Stimulated activated CD4-positive, alpha-beta T cell treated with anti-CD3 and anti-CD28 coated beads, TNF-alpha, amount 100 ng/mL, for 48 hours (primary cell): ENCODE measurements at places on chromosomes 7 and 10.

- no peak for DNase-seq
Observed at GRCh38 chr10:115020449-115020848, 72.7 kb upstream of the ATRNL1 start.

GRCh38 chr10:95414844-95415485 is 124.2 kb upstream of the PDLIM1 start:
- DNase-seq: no peak

DNA sequence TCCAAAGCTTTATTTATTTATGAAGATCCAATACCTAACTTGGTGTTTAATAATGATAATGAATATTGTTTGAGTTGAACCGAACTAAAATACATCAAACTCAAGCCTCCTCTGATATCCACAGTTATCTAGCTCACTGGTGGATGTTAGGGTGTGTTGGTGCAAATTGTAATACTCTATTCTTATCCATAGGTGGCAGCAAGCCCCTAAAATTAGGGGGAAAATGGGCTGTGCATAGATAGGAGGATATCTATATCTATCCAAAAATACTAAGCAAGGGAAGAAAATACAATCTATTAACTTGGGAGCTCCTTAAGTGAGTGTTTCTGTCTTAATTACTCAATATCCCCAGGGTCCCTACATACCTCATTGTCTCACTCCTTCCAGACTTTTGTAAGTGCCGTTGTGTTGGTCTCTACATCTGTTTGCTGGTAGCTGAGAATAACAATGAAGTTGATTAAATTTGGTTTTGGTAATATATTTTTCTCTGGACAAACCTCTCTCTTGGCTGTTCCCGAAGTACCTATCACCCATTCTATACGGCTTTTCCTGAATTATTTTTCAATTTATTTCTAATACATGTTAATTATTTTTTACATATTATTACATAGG is 55.0 kb upstream of the VWDE start:
- DNase-seq: no peak

DNA sequence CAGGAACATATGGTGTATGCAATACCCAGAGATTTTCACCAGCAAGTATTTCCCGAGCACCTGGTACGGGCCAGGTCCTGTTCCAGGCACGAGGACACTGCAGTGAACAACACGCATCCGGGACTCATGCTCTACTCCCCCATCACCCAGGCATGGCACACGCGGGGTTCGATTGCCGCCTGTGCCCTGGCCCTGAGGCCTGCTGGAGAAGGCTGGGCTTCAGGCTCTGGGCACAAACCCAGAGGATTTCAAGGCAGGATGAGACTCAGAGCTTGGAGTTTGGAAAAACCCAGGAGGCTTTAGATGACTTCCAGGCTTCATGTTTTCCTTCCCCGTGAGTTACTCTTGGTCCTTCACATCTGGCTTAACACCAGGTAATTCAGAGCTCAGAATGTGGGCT is 143.5 kb downstream of the NEURL1 start:
- no peak for DNase-seq

DNA sequence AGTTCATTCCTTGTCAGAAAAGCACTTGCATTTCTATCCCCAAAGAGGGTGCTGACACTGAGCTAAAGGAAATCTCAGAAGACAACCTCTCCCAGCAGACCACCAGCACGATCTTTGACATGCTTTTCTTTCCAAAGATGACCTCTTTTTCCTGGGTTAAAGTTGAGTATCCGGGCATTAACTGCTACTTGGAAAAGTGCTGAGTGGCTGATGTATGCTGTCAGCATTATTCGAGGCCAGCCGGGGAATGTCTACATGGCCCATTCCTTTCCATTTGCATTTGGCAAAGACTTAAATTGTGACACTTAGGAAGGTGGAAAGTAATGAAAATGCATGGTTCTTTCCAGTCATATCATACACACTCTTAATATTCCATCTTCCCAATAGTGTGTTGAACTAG is 90.6 kb upstream of the SKAP2 start:
- DNase-seq: no peak

- DNase-seq: no peak
Observed at GRCh38 chr7:51602376-51602775, 285.8 kb upstream of the COBL start.

DNA sequence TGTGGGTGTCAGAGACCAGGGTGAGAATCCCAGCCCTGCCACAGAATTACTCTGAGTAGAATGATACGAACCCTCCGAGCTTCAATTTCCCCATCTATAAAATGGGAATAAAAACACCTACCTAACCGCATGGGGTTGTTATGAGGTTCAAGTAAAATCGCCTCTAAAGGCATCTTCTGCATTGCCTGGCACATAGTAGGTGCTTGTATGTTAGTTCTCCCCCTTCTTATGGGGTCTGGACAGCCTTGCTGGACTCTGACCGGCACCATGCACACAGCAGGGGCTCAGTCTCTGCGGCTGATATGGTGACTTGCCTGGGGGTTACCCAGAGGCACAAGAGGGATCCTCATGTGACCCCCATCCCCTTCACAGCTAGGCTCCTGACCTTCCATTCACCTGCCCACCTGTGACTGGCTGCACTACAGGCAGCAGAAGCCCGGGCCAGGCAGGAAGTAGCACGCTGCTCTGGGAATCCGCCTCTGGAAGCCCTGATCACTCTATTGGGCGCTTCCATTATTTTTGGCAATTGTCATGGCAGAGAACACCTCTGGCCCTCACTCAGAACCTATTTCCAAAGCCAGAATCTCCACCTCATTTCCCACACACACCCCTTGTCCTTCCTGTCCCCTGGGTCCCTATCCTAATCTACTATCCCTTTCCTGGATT is 6.0 kb downstream of the SH3PXD2A start:
- no peak for DNase-seq

- DNase-seq: no peak
Observed at GRCh38 chr7:13845601-13846000, 143.9 kb downstream of the ETV1 start.

DNA sequence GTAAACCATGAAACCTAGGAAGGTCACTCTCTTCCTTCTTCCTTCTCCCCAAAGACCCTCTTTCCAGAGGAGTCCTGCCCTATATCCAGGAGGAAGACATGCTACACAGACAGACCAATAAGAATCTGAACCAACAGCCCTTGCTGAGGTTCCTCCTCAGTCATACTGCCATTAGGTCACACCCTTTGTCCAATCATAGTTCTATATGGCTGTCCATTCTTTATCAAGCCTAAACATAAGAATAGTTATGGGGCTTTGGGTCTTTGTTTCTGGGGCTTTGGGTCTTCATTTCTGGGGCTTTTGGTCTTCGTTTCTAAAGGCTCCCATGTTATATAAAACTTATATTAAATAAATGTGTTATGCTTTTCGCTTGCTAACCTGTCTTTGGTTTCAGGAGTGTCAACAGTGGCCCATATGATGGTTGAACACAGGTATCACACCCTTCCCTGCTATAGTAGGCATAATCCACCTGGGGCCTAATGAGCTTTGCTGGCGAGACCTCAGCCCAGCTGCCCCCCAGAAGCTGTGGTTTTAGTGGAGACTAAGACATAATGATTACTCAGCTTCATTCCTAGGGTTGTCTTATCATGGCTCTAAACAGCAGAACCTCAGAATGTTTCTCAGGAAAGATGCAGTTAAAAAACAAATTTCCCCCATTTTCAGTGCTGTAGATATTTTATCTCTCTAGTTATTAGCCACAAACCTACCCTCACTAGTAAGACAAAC is 91.6 kb downstream of the ELMO1 start:
- DNase-seq: no peak

DNA sequence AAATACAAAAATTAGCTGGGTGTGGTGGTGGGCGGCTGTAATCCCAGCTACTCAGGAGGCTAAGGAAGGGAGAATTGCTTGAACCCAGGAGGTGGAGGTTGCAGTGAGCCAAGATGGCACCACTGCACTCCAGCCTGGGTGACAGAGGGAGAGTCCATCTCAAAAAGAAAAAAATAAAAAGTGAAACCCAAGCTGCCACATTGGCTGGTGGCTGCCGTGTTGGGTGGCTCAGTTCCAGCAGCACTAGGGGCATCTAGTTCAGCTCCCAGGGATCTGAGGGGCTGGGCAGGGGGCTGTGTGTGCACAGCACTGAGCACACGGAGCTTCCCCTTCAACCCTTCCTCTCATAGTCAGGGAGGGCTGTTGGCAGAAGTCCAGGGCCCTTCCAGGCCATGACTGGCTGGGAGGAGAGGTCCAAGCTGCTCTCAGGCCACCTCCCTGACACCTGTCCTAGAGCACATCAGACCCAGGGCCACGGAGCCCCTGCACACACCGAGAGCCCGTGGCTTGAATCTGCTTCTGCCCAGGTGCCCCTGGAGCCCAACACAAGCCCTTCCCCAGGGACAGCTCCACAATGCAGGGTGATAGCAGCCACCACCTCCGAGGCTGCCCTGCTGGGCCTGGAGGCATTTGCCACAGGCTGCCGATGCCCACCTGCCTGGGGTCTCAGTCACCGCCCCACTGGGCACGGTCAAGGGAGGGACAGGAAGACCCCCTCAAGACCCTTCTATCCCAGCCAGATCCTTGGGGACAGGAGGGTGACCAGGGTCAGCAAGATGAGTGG is 47.3 kb downstream of the YKT6 start:
- no peak for DNase-seq

GRCh38 chr7:14013898-14014297 is 24.4 kb upstream of the ETV1 start:
- no peak for DNase-seq

- DNase-seq: no peak
Observed at GRCh38 chr10:69761320-69761719, 40.4 kb upstream of the COL13A1 start.

DNA sequence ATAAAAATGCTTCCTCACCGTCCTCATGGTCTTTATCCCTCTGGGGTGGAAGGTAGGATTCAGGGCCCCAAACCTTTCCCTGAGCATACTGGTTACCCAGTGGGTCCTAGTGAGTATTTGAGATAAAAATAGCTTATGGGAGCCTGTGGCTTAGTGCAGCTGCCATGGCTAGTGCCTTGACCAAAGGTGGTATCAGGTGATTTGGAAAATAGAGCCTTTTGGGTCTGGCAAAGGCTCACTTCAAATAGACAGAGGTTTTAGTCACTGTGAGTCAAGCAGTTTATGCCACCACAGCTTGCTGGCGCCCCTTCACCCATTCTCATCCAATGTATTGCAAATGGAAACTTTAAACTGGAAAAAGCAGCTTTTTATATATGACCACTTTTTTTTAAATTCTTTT is 30.4 kb downstream of the PLAU start:
- no peak for DNase-seq

- DNase-seq: no peak
Observed at GRCh38 chr7:88485821-88486220, 179.1 kb upstream of the STEAP4 start.

GRCh38 chr10:126011995-126012394 is 115.6 kb downstream of the FANK1 start:
- no peak for DNase-seq

- DNase-seq: no peak
Observed at GRCh38 chr10:121091961-121092719, 241.0 kb downstream of the WDR11 start.

GRCh38 chr10:100006243-100006886 is 3.4 kb downstream of the DNMBP start:
- DNase-seq: no peak

DNA sequence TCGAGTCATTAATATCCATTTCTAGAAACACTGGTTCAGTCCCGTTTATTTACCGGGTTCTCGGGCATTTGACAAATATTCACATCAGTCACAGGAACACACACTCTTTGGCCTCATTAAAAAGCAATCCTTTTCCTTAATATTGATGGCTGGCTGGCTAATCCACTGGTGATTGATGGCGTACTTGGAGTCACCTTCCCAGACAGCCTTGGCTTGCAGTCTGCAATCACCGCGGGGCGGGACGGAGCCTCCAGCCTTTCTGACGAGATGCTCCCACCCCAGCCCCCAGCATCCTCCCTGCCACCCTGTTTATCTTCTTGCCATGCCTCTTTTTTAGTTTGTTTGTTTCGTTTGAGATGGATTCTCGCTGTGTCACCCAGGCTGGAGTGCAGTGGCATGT is 36.6 kb downstream of the SRRM3 start:
- DNase-seq: no peak

GRCh38 chr10:71501402-71501801 is 104.7 kb downstream of the CDH23 start:
- DNase-seq: no peak

- DNase-seq: no peak
Observed at GRCh38 chr10:107164992-107165391, 486 bp upstream of the SORCS1 start.

- DNase-seq: no peak
Observed at GRCh38 chr7:4100691-4101090, 581.4 kb upstream of the FOXK1 start.

GRCh38 chr10:24483701-24484100 is 240.0 kb downstream of the ARHGAP21 start:
- peak; percentile 1 for DNase-seq

GRCh38 chr10:120019568-120019967 is 127.0 kb downstream of the SEC23IP start:
- no peak for DNase-seq

DNA sequence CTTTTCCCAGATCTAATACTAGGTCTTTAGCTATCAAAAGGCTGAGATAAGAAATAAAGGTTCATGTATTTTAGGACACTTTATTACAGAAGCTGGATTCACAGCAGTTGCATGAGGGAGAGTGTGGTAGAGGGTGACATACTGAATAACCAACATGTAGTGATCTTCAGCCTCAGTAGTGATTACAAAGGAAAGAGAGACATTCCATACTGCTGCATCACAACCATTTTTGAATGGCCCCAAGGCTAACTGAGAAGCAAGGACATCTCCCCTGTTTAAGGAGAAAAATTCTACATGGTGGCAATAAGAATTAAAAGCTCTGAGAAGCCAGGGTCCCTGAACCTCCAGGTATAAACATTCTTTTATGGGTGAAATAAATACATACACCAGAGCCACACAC is 35.3 kb downstream of the COG5 start:
- no peak for DNase-seq

GRCh38 chr7:102287111-102287980 is 678 bp downstream of the SH2B2 start:
- DNase-seq: no peak

GRCh38 chr7:143406002-143406357 is 2.7 kb downstream of the EPHA1 start:
- DNase-seq: no peak

- no peak for DNase-seq
Observed at GRCh38 chr7:100589341-100589947, 3.3 kb downstream of the FBXO24 start.

GRCh38 chr7:121273467-121274167 is 55.2 kb upstream of the WNT16 start:
- DNase-seq: no peak

- DNase-seq: no peak
Observed at GRCh38 chr7:30366606-30367005, 82.2 kb downstream of the ZNRF2 start.

GRCh38 chr7:42549866-42550485 is 313.0 kb upstream of the GLI3 start:
- DNase-seq: no peak

DNA sequence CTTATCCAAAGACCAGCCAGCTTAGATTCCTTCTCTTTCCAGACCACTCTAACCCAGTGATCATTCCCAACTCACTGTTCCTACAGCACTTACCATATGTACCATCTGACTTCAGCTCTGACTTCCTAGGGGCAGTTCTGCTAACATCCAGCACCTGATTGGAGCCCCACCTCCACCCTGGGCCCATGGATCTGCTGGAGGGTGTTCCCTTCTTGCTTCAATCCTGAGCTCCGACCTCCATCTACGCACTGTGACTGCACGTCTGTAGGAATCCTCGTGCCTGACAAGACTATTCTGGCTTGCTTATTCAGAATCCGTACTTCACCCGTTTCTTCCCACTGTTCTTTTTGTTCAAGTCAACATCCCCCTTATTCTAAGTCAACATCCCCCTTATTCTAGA is 57.6 kb downstream of the HIPK2 start:
- no peak for DNase-seq

- DNase-seq: no peak
Observed at GRCh38 chr7:155576900-155577508, 30.6 kb upstream of the CNPY1 start.
